ENCODE measurements at places on chromosomes 1 and 21.

DNA sequence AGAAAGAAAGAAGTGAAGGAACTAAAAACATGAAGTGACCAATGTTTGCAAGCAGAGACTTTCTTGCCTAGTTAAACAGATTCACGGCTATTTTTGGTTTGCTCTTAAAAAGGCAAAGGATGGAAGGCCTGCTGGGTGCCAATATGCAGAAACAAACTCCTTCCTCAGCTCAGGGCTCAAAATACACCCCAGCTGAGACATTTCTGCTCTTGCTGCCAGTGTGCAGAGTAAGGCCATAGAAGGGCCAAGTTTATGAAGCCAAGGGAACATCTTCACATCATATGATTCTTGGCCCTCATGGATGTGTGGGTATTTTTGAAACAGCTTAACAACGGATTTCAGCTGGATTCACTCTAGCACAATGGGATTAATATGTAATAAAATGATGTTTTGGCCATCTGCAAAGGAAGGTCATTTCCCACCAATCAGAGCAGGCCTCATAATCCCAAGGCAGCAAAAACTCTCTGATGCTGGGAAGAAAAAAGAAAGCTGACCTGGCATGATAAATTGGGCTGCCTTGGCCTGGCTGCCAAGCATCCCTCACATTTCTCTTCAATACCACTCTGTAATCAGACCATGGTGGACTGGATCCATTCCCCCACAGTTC, 70.7 kb downstream of the CAPZB start:
- no peak for DNase-seq

DNA sequence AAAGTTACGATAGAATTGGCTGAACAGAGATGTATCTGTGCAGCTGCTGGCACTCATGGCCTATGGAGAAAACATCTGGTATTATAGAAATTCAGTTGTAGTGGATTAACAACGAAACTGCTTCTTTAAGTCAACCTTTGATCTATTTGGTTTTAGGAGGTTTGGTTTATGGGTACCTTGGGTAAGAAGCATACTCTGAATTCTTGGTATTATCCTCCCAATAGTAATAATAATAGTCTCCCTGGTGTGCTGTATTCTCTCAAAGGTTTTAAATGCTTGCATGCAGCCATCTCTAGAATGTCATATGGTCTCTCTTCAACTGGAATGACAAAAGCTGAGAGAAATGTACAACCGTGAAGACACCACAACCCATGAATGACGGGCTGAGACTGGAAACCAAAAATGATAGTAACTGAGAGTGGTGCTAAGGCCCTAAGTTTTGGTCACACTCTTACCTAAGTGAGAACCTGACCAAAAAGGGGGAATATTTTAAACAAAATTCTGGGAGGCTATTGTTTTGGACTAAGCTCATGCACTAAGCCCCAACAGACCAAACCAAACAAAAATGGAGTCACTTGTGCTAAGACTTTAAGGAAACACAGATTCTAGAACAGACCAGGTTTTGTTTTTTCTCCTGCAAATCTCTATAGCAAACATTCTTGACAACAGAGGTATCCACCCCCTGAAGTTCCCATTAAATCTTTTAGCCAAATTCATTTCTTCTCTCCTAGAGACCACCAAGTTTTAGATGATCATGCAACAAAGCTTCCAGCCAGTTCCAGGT, 17.6 kb upstream of the TMEM61 start:
- peak; percentile 41 for DNase-seq

GRCh38 chr1:55015123-55015522, 16.4 kb downstream of the BSND start:
- DNase-seq, result no peak

- no peak for DNase-seq
Measured at GRCh38 chr1:109256085-109256484, 6.7 kb downstream of the CELSR2 start.

GRCh38 chr21:46386734-46387088, 62.8 kb downstream of the PCNT start:
- DNase-seq, result no peak

GRCh38 chr1:52677076-52677806, 20.9 kb downstream of the COA7 start:
- no peak for DNase-seq

DNA sequence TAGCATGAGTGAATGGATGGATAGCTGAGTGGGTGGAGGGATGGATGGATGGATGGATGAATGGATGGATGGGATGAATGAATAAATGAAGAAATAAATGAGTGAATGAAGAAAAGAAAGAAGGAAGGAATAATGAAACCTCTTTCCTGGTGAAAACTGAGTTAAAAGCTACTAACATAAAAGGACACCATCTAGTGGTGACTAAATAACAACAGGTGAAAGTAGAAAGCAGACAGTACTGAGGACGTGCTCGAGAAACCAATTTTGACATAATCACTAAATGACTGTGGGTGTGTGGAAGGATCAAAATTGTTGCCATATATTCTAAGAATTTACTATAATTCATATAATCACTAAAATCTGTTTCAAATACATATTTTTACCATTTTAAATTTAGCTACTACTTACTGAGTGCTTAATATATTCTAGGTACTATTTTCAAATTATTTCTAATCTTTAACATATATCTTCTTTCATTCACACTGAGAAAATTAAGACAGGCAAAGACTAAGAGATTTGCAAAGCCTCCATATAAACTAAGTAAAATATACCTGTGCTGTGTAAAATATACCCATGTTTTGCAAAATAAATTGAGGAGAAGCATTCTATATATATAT, 522.9 kb downstream of the LRRIQ3 start:
- DNase-seq, result peak; percentile 0

- DNase-seq, result no peak
Measured at GRCh38 chr1:43206600-43207228, 34.6 kb downstream of the CFAP57 start.

- no peak for DNase-seq
Measured at GRCh38 chr1:7048395-7048794, 263.1 kb downstream of the CAMTA1 start.

- DNase-seq, result no peak
Measured at GRCh38 chr1:220882061-220882891, 3.0 kb downstream of the HLX start.

DNA sequence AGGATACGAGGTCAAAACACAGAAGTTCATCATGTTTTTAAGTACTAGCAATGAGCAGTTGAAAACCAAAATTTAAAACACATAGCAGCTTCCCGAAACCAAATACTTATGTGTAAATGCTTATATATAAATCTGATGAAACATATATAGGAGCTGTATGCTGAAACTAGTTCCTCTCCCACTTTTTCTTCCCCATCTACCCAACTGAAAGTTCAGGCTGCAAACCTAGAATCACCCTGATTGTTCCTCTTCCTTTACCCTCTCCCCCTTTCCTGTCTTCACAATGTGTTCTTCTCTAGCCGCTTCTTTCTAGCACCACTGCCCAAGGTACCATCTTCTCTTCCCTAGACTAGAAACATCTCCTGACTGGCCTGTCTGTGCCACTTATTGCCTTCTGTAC, 90.6 kb downstream of the ST3GAL3 start:
- no peak for DNase-seq

DNA sequence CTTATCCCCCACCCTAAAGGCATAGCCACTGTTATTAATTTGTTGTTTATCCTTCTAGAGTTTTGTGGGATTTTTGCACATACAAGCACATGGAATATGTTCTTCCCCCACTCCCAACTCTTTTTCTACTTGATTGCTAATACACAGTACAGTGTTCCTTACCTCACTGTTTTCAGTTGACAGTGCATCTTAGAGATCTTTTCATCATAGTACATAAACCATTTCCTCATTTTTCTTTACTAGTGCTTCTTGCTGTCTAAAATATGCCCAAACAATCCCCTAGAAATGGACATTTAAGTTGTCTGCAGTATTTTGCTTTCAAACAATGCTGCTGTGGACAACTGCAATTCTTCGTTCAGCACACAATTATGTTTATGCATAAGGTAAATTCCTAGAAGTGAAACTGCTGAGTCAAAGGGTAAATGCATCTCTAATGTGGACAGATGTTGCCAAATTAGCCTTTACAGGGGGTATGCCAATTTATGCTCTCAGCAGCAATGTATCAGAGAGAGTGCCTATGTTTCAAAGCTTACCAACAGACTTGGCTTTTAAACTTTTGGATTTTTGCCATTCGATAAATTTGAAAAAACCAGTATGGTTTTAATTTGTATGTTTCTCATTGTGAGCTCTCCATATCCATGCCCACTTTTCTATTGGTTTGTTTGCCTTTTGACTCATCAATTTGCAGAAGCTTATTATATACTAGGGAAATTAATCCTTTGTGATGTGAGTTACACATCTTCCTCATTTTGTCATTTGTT, 132.6 kb downstream of the MRPS6 start:
- peak; percentile 30 for DNase-seq

- no peak for DNase-seq
Measured at GRCh38 chr1:93603601-93604000, 78.0 kb downstream of the BCAR3 start.

- no peak for DNase-seq
Measured at GRCh38 chr1:161019751-161020495, 1.0 kb downstream of the F11R start.

DNA sequence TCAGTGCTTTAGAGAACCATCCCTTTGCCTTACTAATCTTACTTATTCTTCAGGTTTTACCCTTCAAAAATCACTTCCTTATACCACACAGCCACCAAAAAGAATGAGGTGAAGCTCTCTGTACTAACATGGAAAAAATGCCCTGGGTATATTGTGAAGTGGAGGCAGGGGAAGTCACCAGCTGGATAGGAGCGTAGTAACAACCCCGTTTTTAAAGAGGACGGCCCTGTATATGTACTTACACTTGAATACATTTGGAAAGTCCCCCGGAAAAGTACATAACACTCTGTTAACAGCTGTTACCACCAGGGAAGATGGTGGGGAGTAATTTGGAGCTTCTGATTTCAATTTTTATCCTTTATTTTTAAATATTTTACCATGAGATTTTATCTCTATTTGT, 28.2 kb upstream of the KHDRBS1 start:
- peak; percentile 41 for DNase-seq

GRCh38 chr1:57041901-57042300, 76.1 kb upstream of the C8B start:
- DNase-seq, result peak; percentile 1

DNA sequence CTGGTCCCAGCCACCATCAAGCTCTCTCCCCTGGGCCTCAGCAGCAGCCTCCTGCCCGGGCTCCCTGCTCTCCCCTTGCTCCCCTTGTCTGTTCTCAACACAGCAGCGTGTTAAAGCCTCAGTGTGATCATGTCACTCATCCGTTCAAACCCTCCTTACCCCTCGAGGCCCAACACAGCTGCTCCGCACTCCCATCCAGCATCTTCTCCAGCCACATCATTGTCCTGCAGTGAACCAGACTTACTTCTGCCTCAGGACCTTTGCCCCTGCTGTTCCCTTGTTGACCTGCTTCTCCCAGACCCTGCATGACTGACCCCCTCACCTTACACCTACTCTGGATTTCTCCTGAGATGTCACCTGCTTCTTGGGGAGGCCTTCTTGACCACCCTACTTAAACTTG, 13.3 kb downstream of the CDK18 start:
- DNase-seq, result no peak

GRCh38 chr1:209774592-209774991, 9.8 kb downstream of the C1orf74 start:
- DNase-seq, result no peak

DNA sequence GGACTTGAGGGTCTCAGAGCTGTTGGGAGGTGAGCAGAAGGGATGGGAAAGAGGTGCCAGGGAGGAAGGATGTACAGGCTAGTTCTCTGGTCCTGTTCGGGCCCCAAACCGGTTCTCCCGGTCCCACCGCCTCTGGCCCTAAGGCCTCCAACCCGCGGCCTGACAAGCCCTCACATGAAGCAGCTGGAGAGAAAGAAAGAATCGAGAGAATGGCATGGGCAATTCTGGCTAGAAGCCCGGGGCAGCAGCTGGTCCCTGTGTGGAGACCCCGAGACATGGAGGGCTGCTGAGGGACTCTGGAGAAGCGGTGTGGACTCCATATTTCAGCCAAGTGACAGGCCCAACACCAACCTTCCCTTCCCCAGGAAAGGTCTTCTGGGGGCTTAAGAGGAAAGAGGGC, 730 bp downstream of the CDC42SE1 start:
- DNase-seq, result no peak

GRCh38 chr1:221440658-221441057, 301.2 kb downstream of the DUSP10 start:
- DNase-seq, result no peak

DNA sequence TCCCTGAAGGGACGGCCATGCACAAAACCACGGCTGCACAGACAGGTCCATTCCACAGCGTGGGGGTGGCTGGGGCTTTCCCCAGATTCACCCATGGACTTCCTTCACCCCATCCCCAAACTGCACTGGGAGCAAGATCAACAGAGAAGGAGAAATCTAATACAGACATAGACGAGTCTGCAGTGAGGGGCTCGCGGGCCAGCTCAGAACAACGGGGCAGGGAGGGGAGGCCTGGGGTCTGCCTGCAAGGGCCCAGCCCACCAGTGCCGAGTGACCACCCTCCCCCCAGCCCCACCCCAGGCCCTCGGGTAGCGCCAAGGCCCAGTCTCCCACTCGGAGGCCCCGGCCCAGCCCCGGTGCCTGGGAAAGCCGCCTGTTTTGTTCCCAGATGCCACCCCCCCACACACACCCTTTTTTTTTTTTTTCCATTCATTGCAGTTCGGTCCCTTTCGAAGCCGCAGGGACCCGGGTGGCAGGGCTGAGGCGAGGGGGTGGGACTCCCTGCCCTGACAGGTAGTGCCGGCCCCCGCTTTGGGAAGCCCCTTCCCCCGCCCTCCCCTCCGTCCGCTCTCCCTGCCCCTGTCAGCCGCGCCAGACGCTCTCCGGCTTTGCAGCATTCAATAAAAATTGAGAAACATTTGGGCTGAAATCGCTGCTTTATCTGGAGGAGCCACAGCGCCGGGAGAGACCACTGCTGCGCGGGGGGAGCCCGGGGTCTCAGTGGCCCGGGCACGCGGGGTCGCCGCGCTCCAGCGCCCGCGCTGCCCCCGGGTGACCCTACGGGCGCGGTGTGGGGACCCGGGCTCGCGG, 543 bp upstream of the EPHB2 start:
- DNase-seq, result peak; percentile 26

DNA sequence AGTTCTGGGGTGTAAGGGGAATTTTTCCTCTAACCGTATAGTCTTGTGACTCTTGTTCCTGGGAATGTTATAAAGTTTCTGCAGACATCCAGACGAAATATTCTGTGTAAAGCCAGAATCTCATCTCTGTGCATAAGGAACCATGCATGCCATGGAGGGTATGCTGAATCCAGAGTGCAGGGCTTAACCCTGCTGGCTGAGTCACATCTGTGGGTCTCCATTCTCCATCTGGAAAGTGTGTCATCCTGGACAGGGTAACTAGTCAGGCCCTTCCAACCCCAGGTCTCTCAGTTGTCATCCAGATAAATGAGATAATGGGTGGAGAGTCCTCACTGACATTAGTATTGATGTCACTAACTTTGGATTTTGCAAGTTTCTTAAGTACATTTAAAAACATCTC, 48.8 kb downstream of the ATP5PO start:
- DNase-seq, result no peak

DNA sequence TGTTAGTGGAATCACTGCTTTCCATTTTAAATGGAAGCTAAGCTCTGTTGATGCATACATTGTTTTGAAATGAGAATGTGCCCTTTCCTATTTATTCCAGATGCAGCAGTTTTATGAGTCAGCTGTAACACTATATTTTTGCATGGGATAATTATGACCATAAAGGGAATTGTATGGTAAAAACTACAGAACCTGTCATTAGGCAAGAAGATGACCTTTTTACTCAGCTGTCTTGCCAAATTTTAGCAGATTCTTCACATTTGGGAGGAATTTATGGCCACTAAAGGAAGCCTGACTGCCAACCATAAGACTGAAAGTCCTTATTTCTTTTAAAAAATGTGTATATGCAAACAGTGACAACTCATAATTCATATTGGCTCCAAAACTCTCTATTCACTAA, 356.3 kb upstream of the PRMT6 start:
- no peak for DNase-seq
